Nasal cavity respiratory epithelium epithelial cell of viscerocranial mucosa (primary cell): ENCODE measurements at places on chromosomes 16 and 17. TPM values are rescaled to one million over a fixed set of nuclear protein-coding genes. Genes with fewer than 3 reads are reported as not detected.

Gene ZCCHC14
- total RNA-seq = 4.4 and 10.0 TPM in 2 replicates

Gene C16orf89
- total RNA-seq = not detected in 2 replicates

Gene B4GALNT2
- total RNA-seq = 7.9 and 11.5 TPM in 2 replicates

Gene MYH8
- not detected in 2 replicates for total RNA-seq

Gene PITPNM3
- 28.4 and 59.1 TPM in 2 replicates for total RNA-seq

Gene PDPK1
- 16.7 and 36.2 TPM in 2 replicates for total RNA-seq

Gene VTN
- not detected in 2 replicates for total RNA-seq

Gene CD7
- not detected in 2 replicates for total RNA-seq

Gene NPIPA1
- 40.7 and 115 TPM in 2 replicates for total RNA-seq

Gene SMIM36
- not detected in 2 replicates for total RNA-seq

Gene FKBP10
- total RNA-seq = 34.5 and 113 TPM in 2 replicates

Gene DHRS7C
- not detected in 2 replicates for total RNA-seq

Gene OTOP2
- total RNA-seq = 0.34 TPM in 1 of 2 replicates, not detected in the other

Gene RAB37
- 0.28 TPM in 1 of 2 replicates, not detected in the other for total RNA-seq

Gene B3GNT9
- 9.6 and 11.5 TPM in 2 replicates for total RNA-seq

Gene ABCA3
- total RNA-seq = 0.64 and 0.68 TPM in 2 replicates

Gene NOD2
- total RNA-seq = 10.6 and 17.4 TPM in 2 replicates

Gene ARRB2
- 5.8 and 5.9 TPM in 2 replicates for total RNA-seq

Gene SLC2A4
- total RNA-seq = under 0.01 and 0.14 TPM in 2 replicates

Gene CDRT4
- 0.34 and 2.6 TPM in 2 replicates for total RNA-seq

Gene DPEP2
- not detected in 2 replicates for total RNA-seq

Gene HOXB13
- total RNA-seq = under 0.01 TPM in 1 of 2 replicates, not detected in the other

Gene DOK4
- 17.4 and 19.3 TPM in 2 replicates for total RNA-seq

Gene KCNJ2
- under 0.01 and 2.7 TPM in 2 replicates for total RNA-seq

Gene TBC1D16
- total RNA-seq = 18.1 and 80.1 TPM in 2 replicates

Gene PIK3R5
- 0.07 TPM in 1 of 2 replicates, not detected in the other for total RNA-seq

Gene CCDC40
- total RNA-seq = 0.68 and 2.3 TPM in 2 replicates

Gene HOXB4
- total RNA-seq = under 0.01 TPM in 1 of 2 replicates, not detected in the other

Gene RHBDL3
- not detected in 2 replicates for total RNA-seq

Gene BEAN1
- under 0.01 and 0.78 TPM in 2 replicates for total RNA-seq

Gene TP53TG3C
- not detected in 2 replicates for total RNA-seq

Gene METTL26
- total RNA-seq = 57.2 and 62.5 TPM in 2 replicates

Gene ZNF385C
- total RNA-seq = 0.34 and 0.43 TPM in 2 replicates

Gene CD300A
- total RNA-seq = 0.07 TPM in 1 of 2 replicates, not detected in the other

Gene CRHR1
- total RNA-seq = not detected in 2 replicates

Gene CCL17
- not detected in 2 replicates for total RNA-seq

Gene RNF112
- 0.34 and 0.43 TPM in 2 replicates for total RNA-seq

Gene ITGB4
- total RNA-seq = 488 and 974 TPM in 2 replicates

Gene SLFN12
- total RNA-seq = 1.4 and 5.5 TPM in 2 replicates

Gene PRDM7
- total RNA-seq = not detected in 2 replicates

Gene PLA2G10
- total RNA-seq = 0.34 TPM in 1 of 2 replicates, not detected in the other

Gene STX8
- 80.3 and 115 TPM in 2 replicates for total RNA-seq

Gene EPX
- total RNA-seq = not detected in 2 replicates

Gene ESRP2
- 50.6 and 64.8 TPM in 2 replicates for total RNA-seq

Gene ASPA
- not detected in 2 replicates for total RNA-seq

Gene SCIMP
- total RNA-seq = not detected in 2 replicates

Gene ZKSCAN2
- total RNA-seq = 4.4 and 4.5 TPM in 2 replicates

Gene TMEM235
- not detected in 2 replicates for total RNA-seq

Gene TUBB3
- total RNA-seq = 13.7 and 43.2 TPM in 2 replicates

Gene TLCD3B
- not detected in 2 replicates for total RNA-seq

Gene JPH3
- total RNA-seq = under 0.01 TPM in 2 replicates

Gene PIGW
- total RNA-seq = 13.9 and 14.4 TPM in 2 replicates

Gene BIRC5
- 0.14 and 1.0 TPM in 2 replicates for total RNA-seq

Gene TEX14
- total RNA-seq = 0.07 TPM in 1 of 2 replicates, not detected in the other

Gene HSF4
- total RNA-seq = 2.4 and 8.4 TPM in 2 replicates

Gene CTRB2
- not detected in 2 replicates for total RNA-seq

Gene CD19
- not detected in 2 replicates for total RNA-seq
